ENCODE measurements at places on chromosomes 7 and 10. TPM values are rescaled to one million over a fixed set of nuclear protein-coding genes. Genes with fewer than 3 reads are reported as not detected.

Gene MRLN
- total RNA-seq = not detected

DNA sequence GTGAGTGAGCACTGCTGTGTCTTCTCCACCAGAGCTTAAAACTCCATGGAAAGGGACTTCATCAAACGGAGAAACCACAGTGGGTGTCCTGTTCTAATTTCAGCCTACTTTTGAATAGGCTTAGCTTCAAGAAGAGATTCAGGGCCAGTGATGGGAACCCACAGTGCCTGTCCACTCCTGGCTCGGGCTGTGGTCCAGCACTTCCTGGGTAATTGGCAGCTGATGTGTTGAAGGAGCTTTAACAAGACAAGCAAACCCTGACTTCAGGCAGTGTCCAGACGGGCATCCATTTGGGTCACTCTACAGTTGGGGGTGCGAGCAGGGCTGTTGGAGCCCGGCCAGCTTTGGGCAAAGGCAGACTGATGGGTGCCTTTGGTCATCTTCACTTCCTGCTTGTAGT, 14.5 kb downstream of the VWC2 start:
- H3K27ac ChIP-seq = peak overlapping the region; percentile 75
- H3K4me1 ChIP-seq = peaks cover 15% of the 10 kb centered on the region
- H3K27me3 ChIP-seq = peaks cover 5% of the 10 kb centered on the region
- no peak overlapping the region for H3K4me3 ChIP-seq
- no peaks in the 10 kb centered on the region for H3K36me3 ChIP-seq

DNA sequence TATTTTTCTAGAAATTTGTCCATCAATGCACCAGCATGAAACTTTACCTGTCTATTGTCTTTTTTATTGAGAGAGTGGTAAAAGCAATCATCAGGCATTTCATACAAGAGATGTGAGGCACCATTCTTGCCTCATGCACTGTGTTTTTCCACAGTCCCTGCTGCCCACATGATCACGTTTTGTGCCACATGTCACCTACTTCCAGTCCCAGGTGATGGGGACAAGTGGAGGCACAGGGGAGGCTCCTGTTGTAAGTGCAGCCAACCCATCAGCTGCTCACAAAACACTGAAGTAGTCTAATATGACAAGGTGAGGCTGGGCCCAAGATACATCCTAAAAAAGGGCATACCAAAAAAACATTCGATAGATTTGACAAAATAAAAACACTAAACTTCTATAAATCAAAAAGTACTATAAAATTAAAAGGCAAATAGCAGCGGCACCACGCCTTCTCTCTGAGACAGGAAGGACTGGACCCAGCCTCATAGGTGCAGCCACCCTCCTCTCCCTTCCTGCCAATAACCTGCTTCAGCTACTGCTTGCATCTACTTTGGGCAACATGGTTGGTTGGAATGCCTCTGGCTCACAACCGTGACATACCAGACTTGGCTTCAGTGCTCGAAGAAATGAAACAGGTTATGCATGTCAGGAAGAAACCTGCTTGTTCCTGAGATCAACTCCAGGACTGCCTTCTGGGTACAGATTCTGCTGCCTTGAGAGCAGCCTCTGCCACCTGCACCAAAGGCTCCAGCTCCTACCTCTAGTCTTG, 2.3 kb downstream of the ZC3HAV1L start:
- H3K27ac ChIP-seq = no peak overlapping the region
- no peaks in the 10 kb centered on the region for H3K4me1 ChIP-seq
- H3K4me3 ChIP-seq = no peak overlapping the region
- H3K27me3 ChIP-seq = peaks cover 7% of the 10 kb centered on the region
- no peak for DNase-seq
- H3K36me3 ChIP-seq = no peaks in the 10 kb centered on the region

GRCh38 chr10:9302140-9302746, 1247.8 kb downstream of the GATA3 start:
- no peak for DNase-seq
- H3K27ac ChIP-seq = no peak overlapping the region
- no peaks in the 10 kb centered on the region for H3K36me3 ChIP-seq
- peaks cover 32% of the 10 kb centered on the region for H3K27me3 ChIP-seq
- no peak overlapping the region for H3K4me3 ChIP-seq

GRCh38 chr7:11538751-11539299, 293.2 kb downstream of the THSD7A start:
- DNase-seq = no peak
- no peaks in the 10 kb centered on the region for H3K27me3 ChIP-seq
- H3K36me3 ChIP-seq = peaks cover 12% of the 10 kb centered on the region

Data from neural crest cell (in vitro differentiated cells).